BJ (cell line): ENCODE measurements at places on chromosomes 6 and 20. TPM values are rescaled to one million over a fixed set of nuclear protein-coding genes. Genes with fewer than 3 reads are reported as not detected.

GRCh38 chr6:18326001-18326400, 61.1 kb upstream of the RNF144B start:
- no peak for DNase-seq

DNA sequence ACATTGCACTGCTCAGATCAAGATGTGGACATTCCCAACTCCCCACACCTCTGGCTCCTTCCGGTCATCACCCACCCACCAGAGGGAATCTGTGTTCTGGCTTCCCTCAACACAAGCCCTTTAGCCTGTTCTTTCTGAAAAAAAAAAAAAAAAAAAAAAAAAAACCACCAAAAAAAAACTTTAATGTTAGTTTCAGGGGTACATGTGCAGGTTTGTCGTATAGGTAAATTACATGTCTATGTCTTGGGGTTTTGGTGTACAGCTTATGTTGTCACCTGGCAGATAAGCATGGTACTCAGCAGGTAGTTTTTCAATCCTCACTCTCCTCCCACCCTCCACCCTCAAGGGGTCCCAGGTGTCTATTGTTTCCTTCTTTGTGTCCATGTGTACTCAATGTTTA, 135.8 kb upstream of the FOXA2 start:
- no peak for DNase-seq

DNA sequence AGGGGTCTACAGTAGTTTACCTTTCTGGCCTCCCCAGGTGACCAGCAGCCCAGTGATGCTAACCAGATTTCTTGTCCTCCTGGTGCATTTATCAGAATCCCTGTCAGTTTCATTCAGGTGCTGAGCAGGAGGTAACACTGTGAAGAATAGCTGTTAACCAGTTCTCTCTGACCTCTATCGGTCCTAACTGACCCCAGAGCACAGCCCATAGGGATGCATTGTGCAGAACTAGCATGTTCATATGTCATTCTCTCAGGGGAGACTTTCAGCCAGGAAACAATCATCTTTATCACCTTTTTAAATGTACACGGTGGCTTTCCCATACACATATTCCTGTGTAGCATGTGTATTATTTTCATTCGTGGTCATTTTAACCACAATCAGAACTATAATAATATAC, 49.9 kb downstream of the CNR1 start:
- no peak for DNase-seq

DNA sequence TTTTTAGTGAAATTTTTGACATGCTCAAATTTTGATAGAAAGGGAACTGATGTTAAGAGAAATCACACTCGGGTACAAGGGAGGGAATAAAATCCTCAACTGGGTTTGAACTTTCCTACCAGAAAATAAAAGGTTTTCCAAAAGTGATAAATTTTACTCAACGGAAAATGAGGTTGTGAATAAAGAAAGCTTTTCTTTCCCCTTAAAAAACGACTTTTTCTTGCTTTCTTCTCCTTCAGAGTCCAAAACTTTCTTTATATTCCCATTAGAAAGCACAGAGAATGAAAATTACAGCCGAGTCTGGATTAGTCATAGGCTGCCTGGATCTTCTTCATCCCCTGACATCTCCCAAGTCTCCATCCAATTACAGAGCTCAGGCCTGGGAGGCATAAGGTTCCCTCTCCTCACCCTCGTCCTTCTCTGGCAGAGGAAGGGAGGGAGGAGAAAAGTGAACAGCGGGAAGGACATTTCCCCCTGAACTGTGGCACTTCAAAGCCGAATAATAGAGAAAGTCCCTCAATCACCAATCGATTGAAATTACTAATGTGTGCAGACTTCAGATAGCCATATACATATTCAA, 28.1 kb upstream of the QKI start:
- no peak for DNase-seq

DNA sequence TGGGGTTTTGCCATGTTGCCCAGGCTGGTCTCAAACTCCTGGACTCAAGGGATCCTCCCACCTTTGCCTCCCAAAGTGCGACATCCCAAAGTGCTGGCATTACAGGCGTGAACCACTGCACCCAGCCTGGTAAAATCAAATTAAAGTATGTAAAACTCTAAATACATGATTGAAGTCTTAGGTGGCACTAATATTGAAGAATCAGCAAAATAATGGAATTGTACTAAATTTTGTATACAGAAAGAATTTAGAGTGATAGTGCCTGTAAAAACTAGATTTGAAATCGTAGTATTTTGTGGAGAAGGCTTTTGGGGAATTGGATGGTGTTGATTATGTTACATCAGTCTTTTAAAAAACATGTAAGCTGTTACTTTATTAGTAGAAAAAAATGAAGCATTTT, 10.0 kb upstream of the PRDM1 start:
- DNase-seq, result no peak

GRCh38 chr6:85920782-85921181, 278.1 kb upstream of the SYNCRIP start:
- DNase-seq, result no peak

DNA sequence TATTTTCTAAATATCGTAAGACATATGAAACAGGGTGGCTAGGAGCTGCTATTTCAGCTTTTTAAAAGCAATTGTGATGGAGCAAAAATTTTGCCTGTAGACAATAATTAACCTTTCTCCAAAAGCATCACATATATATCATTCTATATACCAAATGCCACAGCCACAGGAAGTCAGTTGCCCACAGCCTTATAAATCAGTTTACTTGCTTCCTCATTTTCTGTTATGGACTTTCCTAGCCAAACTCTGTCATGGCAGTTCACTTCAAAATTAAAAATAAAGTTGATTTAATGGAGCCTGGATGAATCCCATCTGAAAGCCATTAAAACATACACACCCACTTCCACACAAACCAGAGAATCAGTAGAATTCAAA, 93.4 kb upstream of the NHSL1 start:
- no peak for DNase-seq

RGS17 gene
- 0.09 and 0.12 TPM in 2 replicates for polyA plus RNA-seq

- no peak for DNase-seq
These were observed 252.0 kb downstream of the KIF16B start for GRCh38 chr20:16321291-16321690.

GRCh38 chr20:54941666-54942065, 466.3 kb downstream of the DOK5 start:
- no peak for DNase-seq

GRCh38 chr20:34951252-34951651, 4.4 kb downstream of the GSS start:
- no peak for DNase-seq

LY6G5C gene
- 3.1 and 3.6 TPM in 2 replicates for polyA plus RNA-seq

GRCh38 chr6:79223611-79224404, 10.7 kb downstream of the HMGN3 start:
- no peak for DNase-seq

- DNase-seq, result peak; percentile 19
These were observed 25.2 kb upstream of the C20orf204 start for GRCh38 chr20:64010711-64011237.

C20orf202 gene
- not detected in 2 replicates for polyA plus RNA-seq

DNA sequence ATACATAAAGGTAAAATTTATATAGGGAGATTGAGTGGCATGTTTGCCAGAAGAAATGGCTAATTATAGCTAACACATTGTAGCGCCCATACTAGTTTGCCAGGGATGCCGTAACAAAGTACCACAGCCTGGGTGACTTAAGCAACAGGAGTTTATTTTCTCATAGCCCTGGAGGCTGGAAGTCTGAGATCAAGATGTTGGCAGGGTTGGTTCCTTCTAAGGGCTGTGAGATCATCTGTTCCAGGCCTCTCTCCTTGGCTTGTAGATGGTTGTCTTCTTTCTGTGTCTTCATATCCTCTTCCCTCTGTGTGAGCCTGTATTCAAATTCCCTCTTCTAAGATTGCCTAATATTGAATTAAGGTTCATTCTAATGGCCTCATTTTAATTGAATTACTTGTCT, 417.5 kb upstream of the OPRM1 start:
- no peak for DNase-seq

DNA sequence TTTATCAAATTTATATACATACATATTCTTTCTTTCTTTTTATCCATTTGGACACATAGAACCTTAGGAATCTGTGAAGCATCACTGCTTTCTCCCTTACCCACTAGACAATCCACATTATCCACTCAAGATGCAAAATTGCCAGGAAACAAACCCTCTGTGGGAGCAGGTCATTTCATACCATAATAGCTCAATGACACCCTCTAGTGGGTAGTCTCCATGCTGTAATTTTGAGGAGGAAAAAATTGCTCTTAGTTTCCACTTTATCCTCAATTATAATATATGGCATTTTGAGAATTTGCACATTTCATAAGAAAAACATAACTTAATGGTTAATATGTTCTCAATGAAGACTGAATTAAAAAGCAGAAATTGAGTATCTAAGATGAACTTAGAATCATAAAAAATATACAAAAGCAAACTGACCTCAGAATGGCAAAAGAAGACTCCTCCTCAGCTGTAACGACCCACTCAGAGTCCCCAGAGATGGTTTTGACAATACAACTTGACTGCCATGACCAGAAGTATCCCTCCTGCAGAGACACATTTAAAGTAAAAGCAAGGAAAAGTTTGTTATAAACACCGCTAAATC, 164.1 kb downstream of the FRK start:
- DNase-seq, result peak; percentile 1

DNA sequence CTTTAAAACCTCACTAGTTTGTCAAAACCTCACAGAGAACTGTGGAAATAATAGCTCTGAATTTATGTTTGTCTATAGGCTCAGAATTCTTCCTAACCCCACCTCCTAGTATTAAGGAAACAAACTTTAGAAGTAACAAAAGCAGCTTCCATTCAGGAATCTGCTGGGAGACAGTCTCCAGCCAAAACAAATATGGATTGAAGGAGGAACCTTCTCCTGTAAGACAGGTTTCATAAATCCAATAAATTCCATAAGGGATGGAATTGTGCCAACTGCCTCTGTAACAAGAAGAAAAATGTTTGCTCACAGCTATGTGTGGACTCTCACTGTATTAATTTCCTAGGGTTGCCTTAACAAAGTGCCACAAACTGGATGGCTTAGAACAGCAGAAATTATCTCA, 7.5 kb downstream of the SYCP2 start:
- no peak for DNase-seq

GGTLC1 gene
- not detected in 2 replicates for polyA plus RNA-seq

PLCG1 gene
- 29.7 and 46.5 TPM in 2 replicates for polyA plus RNA-seq

DNA sequence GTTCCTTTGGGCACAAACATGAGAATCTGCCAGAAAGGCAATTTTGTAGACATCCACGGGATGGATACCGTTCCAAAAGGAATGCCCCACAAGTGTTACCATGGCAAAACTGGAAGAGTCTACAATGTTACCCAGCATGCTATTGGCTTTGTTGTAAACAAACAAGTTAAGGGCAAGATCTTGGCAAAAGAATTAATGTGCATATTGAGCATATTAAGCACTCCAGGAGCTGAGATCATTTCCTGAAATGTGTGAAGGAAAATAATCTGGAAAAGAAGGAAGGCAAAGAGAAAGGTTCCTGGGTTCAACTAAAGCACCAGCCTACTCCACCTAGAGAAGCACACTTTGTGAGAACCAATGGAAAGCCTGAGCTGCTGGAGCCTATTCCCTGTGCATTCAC, 103.9 kb upstream of the ARG1 start:
- DNase-seq, result no peak

GRCh38 chr6:6479785-6480184, 108.7 kb upstream of the LY86 start:
- no peak for DNase-seq

LYRM2 gene
- polyA plus RNA-seq, result 15.3 and 35.2 TPM in 2 replicates

- no peak for DNase-seq
These were observed 27.9 kb downstream of the SNX14 start for GRCh38 chr6:85565736-85566135.

DNA sequence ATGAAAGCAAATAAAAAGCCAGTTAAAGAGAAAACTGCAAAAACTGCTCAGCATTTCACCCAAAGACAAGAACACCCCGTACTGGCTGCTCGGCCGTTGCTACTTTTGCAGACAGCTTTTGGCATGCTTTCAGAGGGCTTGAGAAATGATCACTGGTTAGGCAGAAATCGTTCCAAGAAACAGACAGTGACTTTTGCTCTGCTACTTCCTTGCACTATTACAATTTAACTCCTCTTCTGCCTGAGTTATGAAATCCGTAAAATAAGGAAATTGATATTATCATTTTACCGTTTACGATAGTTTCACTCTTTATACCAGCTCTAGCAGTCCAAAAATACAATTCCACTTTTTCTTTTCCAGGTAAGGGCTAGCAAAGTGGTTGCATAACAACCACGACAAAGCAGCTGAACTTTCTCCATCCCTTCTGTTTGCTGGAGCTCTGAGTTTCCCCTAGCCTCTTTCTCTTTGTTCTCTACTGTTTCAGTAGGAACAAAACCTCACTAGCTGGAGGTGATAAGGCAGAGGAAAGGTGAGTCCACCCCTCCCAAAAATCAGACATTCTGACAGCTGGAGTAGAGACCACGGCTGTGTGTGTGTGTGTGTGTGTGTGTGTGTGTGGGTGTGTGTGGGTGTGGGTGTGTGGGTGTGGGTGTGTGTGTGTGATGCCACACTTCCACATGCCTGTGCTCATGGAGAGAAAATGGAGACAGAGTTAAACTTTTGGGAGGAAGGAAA, 191.8 kb upstream of the RREB1 start:
- DNase-seq, result no peak

GRCh38 chr6:150967910-150968309, 102.4 kb downstream of the MTHFD1L start:
- no peak for DNase-seq

DNA sequence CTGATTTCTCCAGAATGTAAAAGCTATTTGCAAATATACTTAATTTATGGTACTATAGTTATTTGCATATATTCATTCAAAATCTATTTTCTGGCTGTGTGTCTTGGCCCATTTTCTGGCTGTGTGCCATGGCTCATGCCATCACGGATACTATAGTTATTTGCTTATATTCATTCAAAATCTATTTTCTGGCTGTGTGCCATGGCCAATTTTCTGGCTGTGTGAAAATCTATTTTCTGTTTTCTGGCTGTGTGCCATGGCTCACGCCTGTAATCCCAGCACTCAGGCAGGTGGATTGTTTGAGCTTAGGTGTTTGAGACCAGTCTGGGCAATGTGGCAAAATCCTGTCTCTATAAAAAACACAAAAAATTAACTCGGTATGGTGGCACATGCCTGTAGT, 28.9 kb upstream of the RIPK1 start:
- DNase-seq, result no peak

DNA sequence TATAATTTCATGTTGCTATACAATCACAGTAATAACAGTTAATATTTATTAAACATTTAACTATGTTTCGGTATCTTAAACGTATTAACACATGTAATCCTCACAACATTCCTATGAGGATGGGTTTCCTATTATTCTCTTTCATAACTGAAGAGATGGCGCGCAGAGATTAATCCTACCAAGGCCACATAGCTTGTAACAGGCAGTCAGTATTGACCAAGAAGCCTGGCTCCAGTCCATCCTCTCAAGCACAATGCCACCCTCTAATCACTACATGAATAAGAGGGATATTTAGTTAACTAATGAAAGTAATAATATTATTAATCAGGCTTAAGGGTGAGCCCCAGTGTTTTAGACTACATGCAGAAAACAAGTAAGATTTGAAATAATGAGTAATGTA, 149.7 kb upstream of the SIM1 start:
- no peak for DNase-seq
